Activated CD4-positive, alpha-beta T cell treated with anti-CD3 and anti-CD28 coated beads, Interleukin-2, Interleukin-4, amounts not matched to agents 100 ng/mL and 50 ng/mL, durations not matched to agents 16 hours and 8 hours (primary cell): ENCODE measurements at places on chromosomes 5 and 9.

DNA sequence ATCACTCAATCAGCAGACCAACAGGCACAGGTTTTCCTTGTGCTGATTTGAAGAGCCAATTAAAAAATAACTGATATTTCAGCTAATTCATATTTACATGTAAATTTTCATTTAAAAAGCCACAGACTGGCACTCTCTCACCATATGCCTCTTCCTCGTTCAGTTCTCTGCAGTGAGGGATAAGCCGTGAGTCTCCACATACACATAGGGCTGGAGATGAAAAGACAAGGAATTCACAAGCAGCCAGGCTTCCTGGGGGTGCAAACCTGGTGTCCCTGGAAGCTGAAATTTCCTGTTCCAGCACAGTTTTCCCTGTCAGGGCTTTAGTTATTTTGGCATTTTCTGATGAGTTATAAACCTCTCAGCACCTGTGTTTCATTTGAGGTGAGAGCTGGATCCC lies 323.9 kb upstream of the PANK3 start:
- no peak for DNase-seq

GRCh38 chr5:73763300-73764032 lies 137.5 kb downstream of the ARHGEF28 start:
- no peak for DNase-seq

GRCh38 chr5:96857924-96858323 lies 18.4 kb upstream of the ERAP2 start:
- DNase-seq = no peak

DNA sequence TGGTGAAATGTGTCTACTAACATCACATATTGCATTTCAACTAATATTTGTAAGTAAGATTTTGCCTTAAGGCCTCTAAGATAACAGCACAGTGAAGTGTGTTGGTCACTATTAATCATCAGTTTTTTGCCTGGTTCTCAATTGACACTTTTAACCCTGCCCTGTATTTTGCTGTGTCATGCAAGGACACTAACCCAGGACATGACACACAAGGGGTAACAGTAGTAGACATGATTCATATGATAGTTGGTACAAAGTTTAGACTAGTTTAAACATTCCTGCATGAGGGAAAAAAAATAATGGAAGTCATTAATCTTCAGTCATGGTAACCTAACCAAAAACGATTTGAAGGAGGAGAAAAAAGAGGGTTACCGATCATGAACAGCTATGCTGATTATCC lies 207.0 kb downstream of the DEPDC1B start:
- DNase-seq = no peak

- DNase-seq = no peak
Measured at GRCh38 chr9:95028853-95029219, 288.7 kb downstream of the FANCC start.

DNA sequence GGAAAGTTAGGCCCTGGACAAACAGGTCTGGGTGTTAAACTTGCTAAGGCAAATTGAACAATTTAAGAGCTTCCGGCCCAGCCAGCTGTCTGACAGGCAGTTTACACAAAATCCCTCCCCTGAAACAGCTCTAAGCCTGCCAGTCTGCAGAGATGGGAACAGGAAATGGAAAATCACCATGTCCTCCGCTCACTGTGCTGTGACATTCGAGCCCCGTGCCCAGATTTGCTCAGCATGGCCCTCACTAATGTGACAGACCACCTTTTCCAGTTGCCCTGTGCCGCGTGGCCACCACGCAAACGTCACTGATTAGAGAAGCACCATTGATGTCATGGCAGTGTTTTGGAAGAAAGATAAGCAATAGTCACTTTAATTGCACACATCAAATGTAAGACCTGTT lies 41.0 kb downstream of the CCNJL start:
- no peak for DNase-seq

GRCh38 chr5:82862261-82862660 lies 214.9 kb downstream of the TMEM167A start:
- DNase-seq = no peak

- DNase-seq = no peak
Measured at GRCh38 chr9:84339962-84340361, 596 bp downstream of the SLC28A3 start.

- DNase-seq = peak; percentile 1
Measured at GRCh38 chr5:84287951-84288350, 96.7 kb downstream of the EDIL3 start.

- no peak for DNase-seq
Measured at GRCh38 chr9:87898151-87898550, 15.5 kb downstream of the SPATA31E1 start.

GRCh38 chr5:73174100-73174815 lies 1.3 kb downstream of the TMEM174 start:
- DNase-seq = no peak

GRCh38 chr9:95516734-95517558 lies at the start of gene PTCH1:
PTCH1 (minus strand) TSS chr9:95516971.
- no peak for DNase-seq

GRCh38 chr5:52807723-52808122 lies 20.0 kb downstream of the ITGA1 start:
- DNase-seq = no peak

DNA sequence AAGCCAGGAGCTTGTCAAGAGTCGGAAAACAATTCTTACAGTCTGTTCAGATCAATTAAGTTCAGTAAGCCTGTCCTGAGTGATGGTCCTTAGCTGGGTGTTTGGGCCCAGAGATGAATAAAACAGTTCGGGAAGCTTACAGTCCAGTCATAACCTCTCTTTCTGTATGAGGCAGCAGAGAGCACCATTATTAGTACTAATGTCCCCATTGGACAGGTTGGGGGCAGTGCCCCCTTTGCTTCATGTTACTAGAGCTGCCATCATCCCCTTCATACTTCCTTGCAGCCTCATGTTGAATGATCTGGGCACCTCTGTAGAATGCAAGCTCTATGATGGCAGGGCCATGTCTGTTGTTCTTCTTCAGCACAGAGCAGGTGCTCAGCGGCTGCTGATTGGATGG lies 9.8 kb downstream of the DOCK2 start:
- peak; percentile 34 for DNase-seq

DNA sequence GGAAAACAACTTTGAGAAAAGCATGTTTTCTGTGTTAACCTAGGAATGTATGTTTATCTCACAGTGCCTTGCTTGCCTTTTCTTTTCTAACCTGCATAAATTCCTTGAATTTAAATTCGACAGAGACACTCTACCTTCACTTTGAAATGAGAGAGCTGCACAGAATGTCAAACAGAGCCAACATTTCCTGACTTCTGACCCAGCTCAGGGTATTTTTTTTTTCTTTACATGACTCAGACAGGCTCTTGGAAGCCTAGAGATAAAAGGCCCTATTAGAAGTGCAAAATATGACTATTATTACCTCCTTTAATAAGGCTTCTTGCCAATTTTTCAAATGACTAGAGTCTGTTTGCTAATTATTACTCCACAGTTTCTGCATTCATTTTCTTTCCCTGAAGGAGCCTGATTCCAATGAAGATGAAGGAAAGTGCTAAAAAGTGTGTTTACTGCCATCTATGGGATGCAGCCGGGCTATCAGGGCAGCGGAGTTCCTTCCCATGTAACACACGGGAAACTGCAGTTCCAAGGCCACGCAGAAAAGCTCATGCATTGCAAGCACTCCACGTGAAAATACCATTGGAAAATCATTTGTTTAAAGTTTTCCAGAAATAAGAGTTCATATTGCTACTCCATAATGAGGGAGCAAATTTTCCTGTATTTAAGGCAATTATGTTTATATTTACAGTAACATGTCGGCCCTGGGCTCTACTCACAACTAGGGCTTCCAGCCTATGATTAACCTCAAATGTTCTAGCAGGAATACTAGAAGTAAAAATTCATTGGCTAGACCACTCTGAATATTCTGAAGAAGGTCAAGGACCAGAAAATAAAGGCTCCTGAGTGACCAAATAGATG lies 485.6 kb downstream of the ZSWIM6 start:
- no peak for DNase-seq
